ENCODE measurements at places on chromosomes 13 and 19.
A peak's percentile ranks its signal among the peaks of the same experiment; 100 is the strongest.

GRCh38 chr19:43741075-43741825 lies 13.5 kb downstream of the SMG9 start:
- DNase-seq = no peak

DNA sequence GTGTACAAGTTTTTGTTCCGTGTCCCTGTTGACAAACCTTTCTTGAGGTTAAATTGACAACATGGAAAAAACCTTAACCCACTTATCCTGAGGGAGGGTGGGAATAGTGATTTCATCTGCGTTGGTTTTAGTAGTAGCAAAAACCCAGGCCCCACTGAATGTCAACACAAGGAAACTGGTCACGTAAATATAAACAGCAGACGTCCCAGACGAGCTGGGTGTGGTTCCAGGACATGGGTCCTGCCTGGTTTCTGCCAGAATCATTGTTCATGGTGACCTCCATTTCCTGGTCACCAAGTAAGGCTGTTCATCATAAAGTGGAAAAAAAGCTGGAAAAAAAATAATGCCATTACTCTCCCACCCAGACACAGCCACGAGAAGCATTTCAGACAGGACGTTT lies 16.9 kb upstream of the F2RL3 start:
- no peak for DNase-seq

GRCh38 chr13:60035874-60036273 lies 127.9 kb downstream of the DIAPH3 start:
- no peak for DNase-seq

DNA sequence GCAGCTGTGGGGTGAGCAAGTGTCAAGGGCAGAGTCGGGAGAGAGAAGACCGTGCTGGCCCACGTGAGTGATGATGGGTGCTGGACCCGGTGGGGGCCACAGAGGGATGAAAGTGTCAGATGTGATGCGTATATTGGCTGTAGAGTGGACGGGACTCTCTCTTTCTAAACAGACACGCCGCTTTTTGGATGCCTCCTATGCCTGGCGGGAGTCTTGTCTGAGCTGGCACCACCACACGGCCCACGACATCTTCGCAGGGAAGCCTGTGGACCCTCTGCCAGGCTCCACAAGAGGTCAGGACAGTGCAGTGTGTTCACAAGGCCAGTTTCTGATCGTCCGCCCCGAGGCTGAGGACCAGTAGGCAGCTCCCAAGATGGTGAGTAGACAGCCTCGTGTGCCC lies 12.9 kb upstream of the MRI1 start:
- DNase-seq = no peak

- peak; percentile 28 for DNase-seq
These were observed 4.9 kb upstream of the SMIM17 start for GRCh38 chr19:56637976-56638555.

DNA sequence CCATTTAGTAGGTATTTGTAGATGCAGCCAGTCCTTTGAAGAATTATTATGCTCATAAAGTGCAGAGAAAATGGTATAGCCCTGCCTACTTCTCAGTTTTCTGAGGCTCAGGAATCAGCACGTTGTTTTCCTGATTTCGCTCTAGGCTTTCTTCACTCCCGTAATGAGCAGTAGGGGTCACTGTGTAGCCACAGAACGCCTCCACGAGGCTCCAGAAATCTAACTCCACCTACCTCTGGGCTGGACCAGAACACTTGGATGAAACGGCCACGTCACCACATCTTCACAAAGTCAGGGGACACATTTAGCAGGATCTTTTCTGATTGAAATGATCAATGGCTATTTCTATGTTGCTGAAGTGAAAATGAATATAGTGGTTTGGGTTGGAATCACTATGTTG lies 49.8 kb upstream of the GTF3A start:
- DNase-seq = peak; percentile 34

GRCh38 chr13:112938680-112939079 lies 30.3 kb upstream of the MCF2L start:
- DNase-seq = no peak

- no peak for DNase-seq
These were observed 10.9 kb upstream of the TLE5 start for GRCh38 chr19:3073159-3073563.

DNA sequence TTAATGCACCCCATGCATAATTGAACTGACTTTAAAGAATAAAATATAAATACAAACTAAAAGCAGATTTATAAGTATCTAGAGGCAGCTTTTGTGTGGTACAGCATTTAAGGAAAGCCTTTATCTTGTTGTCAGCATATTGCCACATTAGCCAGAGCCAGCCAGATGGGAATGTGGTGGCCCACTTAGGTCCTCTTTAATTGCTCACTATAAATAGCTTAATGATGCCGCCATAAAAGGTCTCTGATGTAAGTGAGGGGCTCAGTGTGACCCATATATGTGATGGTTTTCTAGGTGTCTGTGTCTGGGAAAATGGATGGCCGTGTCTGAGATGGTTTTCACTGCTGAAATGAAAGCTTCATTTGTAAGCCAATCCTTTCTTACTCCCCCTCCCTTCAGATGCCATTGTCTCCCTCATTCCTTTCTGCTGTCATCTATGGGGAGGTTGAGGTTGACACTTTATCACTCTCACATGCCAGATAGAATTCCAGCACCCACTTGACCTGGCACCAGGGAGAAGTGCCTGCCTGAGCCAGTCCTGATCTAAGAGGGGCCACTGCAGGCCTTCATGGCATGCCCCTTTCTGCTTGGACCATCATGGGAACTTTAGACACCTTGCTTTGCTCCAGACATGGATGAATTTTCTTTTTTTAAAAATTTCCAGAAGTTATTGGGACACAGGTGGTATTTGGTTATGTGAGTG lies 135.3 kb downstream of the MTUS2 start:
- no peak for DNase-seq

- DNase-seq = no peak
These were observed 45.5 kb downstream of the HSPH1 start for GRCh38 chr13:31116224-31116623.

DNA sequence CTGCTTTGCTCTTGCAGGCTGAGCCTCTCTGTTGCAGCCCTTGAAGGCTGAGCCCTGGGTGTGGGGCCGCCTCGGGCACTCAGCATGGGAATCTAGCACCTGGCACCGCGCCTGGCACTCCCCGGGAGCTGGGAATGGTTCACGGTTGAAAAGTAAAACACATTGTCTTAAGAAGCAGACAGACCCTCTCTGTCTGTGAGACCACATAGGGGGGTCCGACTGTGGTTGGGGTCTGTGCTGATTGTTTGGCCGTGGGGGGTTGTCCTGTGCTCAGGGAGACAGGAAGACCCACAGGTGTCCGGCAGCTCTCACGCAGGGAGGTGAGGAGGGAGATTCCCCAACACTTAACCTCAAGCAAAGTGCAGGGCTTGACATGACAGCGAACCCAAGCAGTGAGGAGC lies 64.8 kb downstream of the SOX1 start:
- DNase-seq = no peak

GRCh38 chr13:19159181-19159580 lies 22.4 kb downstream of the TUBA3C start:
- DNase-seq = no peak

GRCh38 chr13:39370554-39370953 lies 232.4 kb downstream of the LHFPL6 start:
- no peak for DNase-seq

DNA sequence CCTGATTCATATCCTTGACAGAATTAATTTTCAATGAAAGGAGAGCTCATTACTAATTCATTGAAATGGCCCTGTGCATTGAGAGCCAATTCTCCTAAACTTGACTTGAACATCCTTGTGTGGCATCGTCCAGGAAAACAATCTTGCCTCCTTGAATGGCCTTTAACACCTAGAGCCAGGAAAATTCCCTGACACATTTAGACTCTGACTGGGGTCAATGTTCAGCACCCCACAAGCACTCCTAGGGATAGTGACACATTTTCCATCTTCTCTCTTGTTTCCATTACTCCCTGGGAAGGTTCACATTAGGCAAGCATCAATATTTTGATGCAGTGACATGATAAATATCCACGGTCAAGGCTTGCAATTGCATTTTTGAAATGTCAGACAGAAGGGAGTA lies 218.9 kb downstream of the LACC1 start:
- no peak for DNase-seq

DNA sequence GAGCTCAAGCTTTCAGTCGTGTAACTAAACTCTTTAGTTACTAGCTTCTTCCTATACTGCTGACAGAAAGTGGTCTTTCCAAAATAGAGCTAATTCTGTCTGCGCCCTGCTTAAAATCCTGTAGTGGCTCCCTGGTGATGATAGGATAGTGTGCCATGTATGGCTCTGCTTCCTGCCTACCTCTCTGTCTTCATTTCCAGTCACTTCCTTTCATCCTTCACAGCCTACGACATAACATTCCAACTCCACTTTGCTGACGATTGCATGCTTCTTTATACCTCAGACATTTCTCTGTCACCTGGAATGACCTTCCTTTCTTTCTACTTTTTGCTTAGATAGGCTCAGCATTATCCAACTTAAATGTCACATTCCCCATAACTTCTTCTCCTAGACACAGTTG lies 190.8 kb downstream of the MAB21L1 start:
- no peak for DNase-seq

GRCh38 chr19:33520844-33521479 lies 629 bp downstream of the PEPD start:
- no peak for DNase-seq

DNA sequence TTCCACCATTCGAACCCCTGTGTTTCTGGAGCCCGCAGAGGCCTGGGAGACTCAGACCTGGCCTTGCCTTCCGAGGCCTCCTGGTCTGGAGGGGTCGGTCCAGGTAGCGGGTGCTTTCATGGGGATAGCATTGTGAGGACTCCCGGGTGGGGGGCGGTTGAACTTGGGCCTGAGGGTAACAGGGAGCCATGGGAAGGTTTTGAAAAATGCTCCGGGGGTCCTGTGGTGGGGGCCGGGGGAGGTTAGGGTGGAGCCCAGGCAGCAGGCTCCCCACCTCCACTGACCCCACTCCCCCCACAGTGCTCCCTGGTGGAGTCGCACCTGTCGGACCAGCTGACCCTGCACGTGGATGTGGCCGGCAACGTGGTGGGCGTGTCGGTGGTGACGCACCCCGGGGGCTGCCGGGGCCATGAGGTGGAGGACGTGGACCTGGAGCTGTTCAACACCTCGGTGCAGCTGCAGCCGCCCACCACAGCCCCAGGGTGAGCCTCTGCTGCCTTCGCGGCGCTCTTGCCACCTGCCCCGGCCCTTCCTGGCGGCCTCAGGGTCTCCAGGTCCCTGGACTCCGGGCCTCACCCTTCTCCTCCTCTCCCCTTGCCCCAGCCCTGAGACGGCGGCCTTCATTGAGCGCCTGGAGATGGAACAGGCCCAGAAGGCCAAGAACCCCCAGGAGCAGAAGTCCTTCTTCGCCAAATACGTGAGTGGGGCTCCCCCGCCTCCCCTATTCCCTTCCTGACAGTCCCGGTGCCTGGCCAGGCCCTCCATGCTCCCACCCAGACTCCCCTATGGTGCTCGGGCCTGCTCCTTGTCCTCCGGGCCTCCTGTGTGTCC lies 3.8 kb upstream of the GARIN5A start:
- no peak for DNase-seq

GRCh38 chr13:109790942-109791605 lies 4.7 kb upstream of the IRS2 start:
- DNase-seq = no peak

- no peak for DNase-seq
These were observed 189.9 kb downstream of the SPRY2 start for GRCh38 chr13:80151016-80151415.

DNA sequence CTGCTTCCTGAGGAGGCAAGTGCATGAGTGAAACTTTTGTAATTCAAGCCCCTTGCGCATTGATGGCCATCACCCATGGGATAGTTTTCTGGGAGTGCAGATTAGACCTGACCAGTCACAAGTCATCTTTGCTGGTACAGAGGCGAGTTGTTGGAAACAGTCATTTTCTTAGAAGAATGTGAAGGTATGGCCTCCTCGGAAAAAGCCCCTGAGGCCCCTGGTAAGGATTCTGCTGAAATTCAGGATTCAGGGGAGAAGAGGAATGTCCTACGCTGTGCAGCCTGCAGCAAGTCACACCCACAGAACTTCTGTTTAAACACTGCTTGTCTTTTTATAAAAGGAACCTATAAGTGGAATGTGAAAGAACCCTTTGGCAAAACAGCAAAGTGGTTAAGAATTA lies 11.0 kb upstream of the SPART start:
- DNase-seq = no peak

- DNase-seq = no peak
These were observed 319.9 kb downstream of the ATP8A2 start for GRCh38 chr13:25691654-25692053.

- no peak for DNase-seq
These were observed 135.3 kb downstream of the RFC3 start for GRCh38 chr13:33953203-33953602.
